Stimulated activated CD4-positive, alpha-beta T cell treated with anti-CD3 and anti-CD28 coated beads, Interleukin-15, amount 100 ng/mL, for 1 hour (primary cell): ENCODE measurements at places on chromosomes 7 and 10.

- no peak for DNase-seq
Observed at GRCh38 chr7:26951407-26951950, 87.1 kb upstream of the SKAP2 start.

GRCh38 chr7:23014681-23015080 is 751 bp upstream of the HYCC1 start:
- no peak for DNase-seq

GRCh38 chr7:64638822-64639221 is 27.1 kb upstream of the ZNF107 start:
- DNase-seq = no peak

- no peak for DNase-seq
Observed at GRCh38 chr10:122113161-122113944, 124.4 kb downstream of the TACC2 start.

- DNase-seq = no peak
Observed at GRCh38 chr10:125849448-125849847, 26.1 kb downstream of the BCCIP start.

DNA sequence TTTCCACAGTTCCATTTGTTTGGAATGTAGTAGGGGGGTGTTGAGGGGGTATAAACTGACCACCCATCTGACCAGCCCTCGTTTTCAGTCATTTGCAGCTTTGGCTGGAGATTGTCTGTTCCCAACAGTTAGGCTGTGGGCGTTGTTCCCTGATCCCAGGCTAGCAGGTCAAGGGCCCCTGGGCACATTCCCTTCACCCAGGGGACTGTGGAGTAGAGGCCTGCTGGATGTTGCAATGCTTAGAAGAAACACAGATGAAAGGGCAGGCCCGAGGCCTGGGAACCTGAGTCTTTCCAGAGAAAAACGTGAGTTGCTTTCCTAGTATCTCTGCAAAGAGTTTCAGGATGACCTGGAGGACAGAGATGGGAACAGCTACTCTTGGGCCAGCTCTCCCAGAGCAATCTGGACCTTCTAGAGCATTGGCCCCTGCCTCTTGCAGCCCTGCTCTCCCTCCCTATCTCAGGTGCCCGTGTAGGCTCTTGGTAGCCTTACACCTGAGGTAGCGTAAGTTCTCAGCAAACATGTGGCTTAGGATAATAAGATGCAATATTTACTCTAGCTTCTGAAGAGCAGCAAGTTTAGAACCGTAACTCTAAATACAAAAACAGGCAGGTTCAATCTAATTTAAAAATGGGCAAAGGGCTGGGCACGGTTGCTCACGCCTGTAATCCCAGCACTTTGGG is 99.4 kb upstream of the EFCAB10 start:
- DNase-seq = no peak

DNA sequence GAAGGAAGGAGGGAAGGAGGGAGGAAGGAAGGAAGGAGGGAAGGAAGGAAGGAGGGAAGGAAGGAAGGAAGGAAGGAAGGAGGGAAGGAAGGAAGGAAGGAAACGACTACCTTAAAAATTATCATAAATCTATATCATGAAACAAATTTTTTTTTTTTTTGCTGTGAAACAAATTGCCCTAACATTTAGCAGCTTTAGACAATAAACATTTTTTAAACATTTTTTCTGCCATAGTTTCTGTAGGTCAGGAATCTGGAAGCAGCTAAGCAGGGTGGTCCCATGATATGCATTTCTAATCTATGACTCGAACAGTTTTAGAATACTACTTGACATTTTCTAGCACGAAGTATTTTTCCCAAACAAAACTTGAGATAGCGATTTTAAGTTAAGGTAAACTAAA is 42.9 kb upstream of the TSPAN13 start:
- no peak for DNase-seq

- DNase-seq = no peak
Observed at GRCh38 chr10:2122431-2123124, 385.3 kb upstream of the ADARB2 start.

- DNase-seq = no peak
Observed at GRCh38 chr10:120805014-120805812, 45.9 kb upstream of the WDR11 start.

DNA sequence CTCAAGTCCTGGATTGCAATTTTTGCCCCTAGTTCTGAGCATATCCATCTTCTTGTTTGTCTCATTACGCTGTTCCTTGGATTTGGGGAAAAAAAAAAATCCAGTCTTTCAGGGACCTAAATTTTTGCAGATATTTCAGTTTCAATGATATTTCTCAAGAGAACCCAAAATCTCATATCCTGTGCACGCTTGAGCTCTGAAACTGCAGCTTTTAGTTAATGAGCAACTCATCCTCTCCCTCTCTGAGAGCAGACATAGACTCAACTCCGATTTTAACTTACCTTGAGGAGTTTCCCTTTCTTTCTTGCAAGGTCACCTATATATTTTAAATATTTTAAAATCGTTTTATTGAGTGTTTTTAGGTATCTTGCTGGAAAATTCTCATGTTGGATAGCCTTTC is 200.3 kb downstream of the GALNT17 start:
- DNase-seq = no peak
